ENCODE measurements at places on chromosomes 4 and X.
A peak's percentile ranks its signal among the peaks of the same experiment; 100 is the strongest.

GRCh38 chr4:157293673-157294072, 73.1 kb downstream of the GRIA2 start:
- H3K27me3 ChIP-seq = no peaks in the 10 kb centered on the region
- H3K4me3 ChIP-seq = no peak overlapping the region
- no peaks in the 10 kb centered on the region for H3K4me1 ChIP-seq

GRCh38 chrX:150623583-150623982, 55.2 kb downstream of the MTM1 start:
- H3K36me3 ChIP-seq = peaks cover 19% of the 10 kb centered on the region
- H3K4me1 ChIP-seq = no peaks in the 10 kb centered on the region
- no peak for DNase-seq
- H3K4me3 ChIP-seq = no peak overlapping the region

DNA sequence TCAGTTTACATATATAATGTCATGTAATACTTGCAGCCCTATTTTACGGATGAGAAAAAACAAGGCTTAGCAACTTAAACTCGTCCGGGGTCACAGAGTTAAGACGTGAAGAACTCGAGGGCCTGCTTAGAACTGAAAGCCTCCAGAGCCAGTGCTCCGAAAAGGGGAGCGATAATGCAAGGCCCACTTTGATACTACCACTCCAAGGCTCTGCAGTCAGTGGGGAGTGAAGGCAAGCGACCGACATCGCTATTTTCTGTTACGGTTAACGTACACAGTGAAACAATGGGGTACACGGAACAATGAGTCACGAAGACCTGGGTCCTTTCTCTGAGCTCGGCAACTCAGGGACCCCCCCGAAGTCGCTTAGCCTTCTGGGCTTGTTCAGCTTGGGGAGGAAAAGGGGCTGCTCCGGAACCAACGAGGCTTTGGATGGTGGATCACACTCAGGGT, 965 bp downstream of the PPA2 start:
- DNase-seq = no peak
- no peaks in the 10 kb centered on the region for H3K36me3 ChIP-seq
- H3K27me3 ChIP-seq = no peaks in the 10 kb centered on the region
- H3K4me1 ChIP-seq = peaks cover 39% of the 10 kb centered on the region

DNA sequence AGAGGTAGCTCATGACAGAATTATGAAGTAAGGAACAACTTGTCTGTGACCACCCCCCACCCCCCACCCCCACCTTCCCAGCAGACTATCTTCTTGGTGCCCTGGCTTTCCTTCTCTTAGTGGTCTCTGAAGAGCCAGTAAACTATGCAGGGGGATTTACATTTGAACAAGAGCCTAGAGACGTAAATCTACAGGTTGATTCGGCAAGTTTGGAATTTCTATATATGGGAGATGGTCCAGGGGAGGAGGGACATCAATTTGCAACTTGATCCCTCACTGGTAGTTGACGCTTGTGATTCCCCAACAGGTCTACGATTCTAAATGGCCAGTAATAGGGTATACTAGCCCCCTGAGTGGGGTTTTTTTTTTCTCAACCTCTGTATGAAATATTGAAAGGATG, 36.7 kb downstream of the IL13RA1 start:
- no peak for DNase-seq
- H3K27ac ChIP-seq = no peak overlapping the region
- H3K36me3 ChIP-seq = no peaks in the 10 kb centered on the region

- H3K4me1 ChIP-seq = peaks cover 43% of the 10 kb centered on the region
- DNase-seq = no peak
- H3K36me3 ChIP-seq = peaks cover under 1% of the 10 kb centered on the region
- no peaks in the 10 kb centered on the region for H3K27me3 ChIP-seq
- peak overlapping the region; percentile 60 for H3K4me3 ChIP-seq
Observed at GRCh38 chr4:82901183-82901718, 716 bp downstream of the THAP9 start.

GRCh38 chr4:182318256-182318655, 75.1 kb downstream of the TENM3 start:
- DNase-seq = no peak
- H3K27ac ChIP-seq = no peak overlapping the region
- H3K4me1 ChIP-seq = no peaks in the 10 kb centered on the region
- no peaks in the 10 kb centered on the region for H3K36me3 ChIP-seq
- no peaks in the 10 kb centered on the region for H3K27me3 ChIP-seq

DNA sequence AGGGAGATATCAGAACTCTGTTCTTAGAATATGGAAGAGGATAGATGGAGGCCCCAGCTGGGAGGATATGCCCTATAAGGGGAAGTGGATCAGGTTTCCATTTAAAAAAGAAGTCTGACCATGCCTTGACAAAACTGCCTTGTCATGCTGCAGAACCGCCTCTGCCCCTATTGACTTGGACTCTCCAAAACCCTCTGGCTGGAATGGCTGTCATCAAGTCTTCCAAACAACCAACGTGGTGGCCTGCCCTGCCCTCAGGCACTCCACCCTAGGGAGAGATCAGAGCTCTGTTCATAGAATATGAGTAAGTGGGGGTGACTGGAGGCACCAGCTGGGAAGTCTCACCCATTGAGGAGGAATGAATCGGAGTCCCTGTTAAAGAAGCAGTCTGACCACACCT, 114.9 kb downstream of the VSIG4 start:
- DNase-seq = no peak
- no peaks in the 10 kb centered on the region for H3K36me3 ChIP-seq
- H3K4me1 ChIP-seq = no peaks in the 10 kb centered on the region
- H3K27me3 ChIP-seq = no peaks in the 10 kb centered on the region
- H3K27ac ChIP-seq = no peak overlapping the region

DNA sequence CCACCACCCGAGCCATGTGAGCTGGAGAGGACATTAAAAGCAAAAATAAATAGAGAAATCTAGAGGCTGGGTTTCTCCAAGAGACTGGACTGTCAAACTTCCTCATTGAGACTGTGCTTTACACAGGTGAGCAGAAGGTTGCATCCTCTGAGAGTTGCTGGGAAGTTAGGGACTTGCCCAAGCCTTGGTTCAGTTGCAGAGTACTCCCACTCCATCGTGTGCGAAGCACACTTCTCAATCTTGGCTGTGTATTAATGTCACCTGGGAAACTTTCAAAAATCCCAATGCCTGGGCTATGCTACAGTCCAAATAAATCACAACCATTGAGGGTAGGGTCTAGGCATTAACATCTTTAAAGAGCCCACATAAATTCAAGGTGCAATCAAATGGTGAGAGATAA, 89.2 kb downstream of the ZNF330 start:
- DNase-seq = no peak
- no peaks in the 10 kb centered on the region for H3K27me3 ChIP-seq
- H3K4me3 ChIP-seq = no peak overlapping the region
- H3K4me1 ChIP-seq = no peaks in the 10 kb centered on the region

- no peak overlapping the region for H3K27ac ChIP-seq
- H3K4me1 ChIP-seq = peaks cover 4% of the 10 kb centered on the region
- no peak overlapping the region for H3K4me3 ChIP-seq
- DNase-seq = no peak
- H3K36me3 ChIP-seq = no peaks in the 10 kb centered on the region
Observed at GRCh38 chrX:119696251-119696890, 3.4 kb upstream of the SEPTIN6 start.

- no peaks in the 10 kb centered on the region for H3K4me1 ChIP-seq
- no peak overlapping the region for H3K27ac ChIP-seq
- H3K4me3 ChIP-seq = no peak overlapping the region
- peaks cover 2% of the 10 kb centered on the region for H3K27me3 ChIP-seq
Observed at GRCh38 chr4:108385076-108385475, 216.3 kb upstream of the LEF1 start.

GRCh38 chrX:6917666-6918065, 229.8 kb upstream of the STS start:
- DNase-seq = no peak
- H3K36me3 ChIP-seq = no peaks in the 10 kb centered on the region
- no peak overlapping the region for H3K4me3 ChIP-seq
- H3K4me1 ChIP-seq = no peaks in the 10 kb centered on the region
- H3K27ac ChIP-seq = no peak overlapping the region

GRCh38 chr4:56622176-56622575, 58.9 kb downstream of the HOPX start:
- DNase-seq = no peak
- H3K27me3 ChIP-seq = no peaks in the 10 kb centered on the region
- peaks cover 16% of the 10 kb centered on the region for H3K4me1 ChIP-seq
- H3K27ac ChIP-seq = peak overlapping the region; percentile 82
- H3K36me3 ChIP-seq = no peaks in the 10 kb centered on the region

DNA sequence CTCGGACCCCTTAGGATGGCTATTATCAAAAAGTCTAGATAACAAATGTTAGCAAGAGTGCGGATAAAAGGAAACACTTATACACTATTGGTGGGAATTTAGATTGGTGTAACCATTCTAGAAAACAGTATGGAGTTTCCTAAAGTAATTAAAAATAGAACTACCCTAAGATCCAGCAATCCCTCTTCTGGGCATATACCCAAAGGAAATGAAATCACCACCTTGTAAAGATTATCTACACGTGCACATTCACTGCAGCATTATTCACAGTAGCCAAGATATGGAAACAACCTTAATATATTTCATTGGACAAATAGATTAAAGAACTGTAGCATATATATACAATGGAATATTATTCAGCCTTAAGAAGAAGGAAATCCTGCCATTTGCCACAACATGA, 462.4 kb downstream of the IQCM start:
- H3K4me1 ChIP-seq = no peaks in the 10 kb centered on the region
- H3K4me3 ChIP-seq = no peak overlapping the region
- H3K36me3 ChIP-seq = no peaks in the 10 kb centered on the region
- no peak for DNase-seq

DNA sequence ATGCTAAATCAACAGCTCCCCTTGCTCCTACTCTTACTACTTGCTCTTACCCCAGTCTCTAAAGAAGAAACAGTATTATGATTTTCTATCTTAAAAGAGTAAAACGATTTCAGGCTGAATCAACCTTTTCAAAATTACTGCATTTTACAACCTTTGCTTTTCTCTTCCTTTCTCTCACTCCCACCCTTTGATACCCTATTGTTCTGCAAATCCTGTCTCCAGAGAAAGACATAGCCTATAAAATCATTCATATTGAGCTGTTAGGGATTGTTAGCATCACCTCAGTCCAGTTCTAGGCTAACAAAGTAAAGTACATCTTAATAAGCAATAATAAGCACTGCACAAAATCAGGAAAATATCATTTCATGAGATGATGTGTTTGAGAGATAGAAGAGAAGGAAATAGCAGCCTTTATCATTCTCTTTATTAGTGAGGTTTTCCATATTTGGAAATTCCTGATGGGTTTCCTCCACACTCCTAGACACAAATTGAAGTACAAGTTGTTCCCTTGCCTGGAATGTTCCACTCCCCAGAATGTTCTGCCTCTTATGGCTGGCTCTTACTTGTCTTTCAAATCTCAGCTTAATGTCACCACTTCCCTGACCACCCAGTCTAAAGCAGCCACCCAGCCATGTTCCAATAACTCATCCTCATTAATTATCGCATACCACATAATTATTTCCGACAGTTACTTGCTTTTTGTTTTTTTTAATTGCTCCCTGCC, 219.7 kb downstream of the PALLD start:
- H3K4me3 ChIP-seq = no peak overlapping the region
- H3K4me1 ChIP-seq = peaks cover 27% of the 10 kb centered on the region
- DNase-seq = no peak
- H3K36me3 ChIP-seq = no peaks in the 10 kb centered on the region
- no peaks in the 10 kb centered on the region for H3K27me3 ChIP-seq

- H3K27ac ChIP-seq = no peak overlapping the region
- H3K36me3 ChIP-seq = no peaks in the 10 kb centered on the region
- H3K4me1 ChIP-seq = peaks cover 3% of the 10 kb centered on the region
- DNase-seq = no peak
Observed at GRCh38 chrX:23802431-23802830, 19.5 kb downstream of the SAT1 start.

DNA sequence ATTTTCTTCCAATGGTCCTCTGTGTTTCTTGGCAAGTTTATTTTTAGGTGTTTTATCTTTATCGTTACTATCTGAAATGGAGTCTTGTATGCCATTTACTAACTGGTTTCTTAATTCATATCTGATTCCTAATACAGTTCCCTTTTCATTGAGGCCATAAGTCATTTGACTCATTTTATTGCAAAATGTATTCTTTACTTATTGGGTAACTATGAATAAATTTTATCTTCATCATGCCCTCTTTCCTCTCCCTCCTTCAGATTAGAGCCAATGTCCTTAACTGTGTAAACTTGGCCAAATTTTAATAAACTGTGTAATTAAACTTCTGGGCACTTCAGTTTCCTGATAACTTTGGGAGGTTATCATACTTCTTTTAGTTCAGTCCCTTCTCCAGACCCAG, 19.3 kb upstream of the MSMO1 start:
- DNase-seq = no peak
- peaks cover 10% of the 10 kb centered on the region for H3K36me3 ChIP-seq

GRCh38 chrX:38494239-38494823, 67.0 kb upstream of the TSPAN7 start:
- H3K27ac ChIP-seq = no peak overlapping the region
- H3K4me3 ChIP-seq = no peak overlapping the region
- H3K27me3 ChIP-seq = no peaks in the 10 kb centered on the region
- no peaks in the 10 kb centered on the region for H3K4me1 ChIP-seq
- H3K36me3 ChIP-seq = no peaks in the 10 kb centered on the region
- DNase-seq = no peak

- no peak for DNase-seq
- no peak overlapping the region for H3K4me3 ChIP-seq
- H3K27ac ChIP-seq = no peak overlapping the region
- H3K36me3 ChIP-seq = no peaks in the 10 kb centered on the region
Observed at GRCh38 chr4:145818011-145818410, 120.6 kb downstream of the ZNF827 start.

- H3K36me3 ChIP-seq = no peaks in the 10 kb centered on the region
- H3K4me3 ChIP-seq = peak overlapping the region; percentile 80
- H3K27ac ChIP-seq = peak overlapping the region; percentile 98
- H3K4me1 ChIP-seq = peaks cover 7% of the 10 kb centered on the region
Observed at GRCh38 chrX:123959281-123960063, 2.0 kb upstream of the STAG2 start.

GRCh38 chrX:7263330-7263729, 115.4 kb upstream of the PUDP start:
- no peaks in the 10 kb centered on the region for H3K27me3 ChIP-seq
- H3K4me3 ChIP-seq = no peak overlapping the region
- no peaks in the 10 kb centered on the region for H3K4me1 ChIP-seq
- no peaks in the 10 kb centered on the region for H3K36me3 ChIP-seq

DNA sequence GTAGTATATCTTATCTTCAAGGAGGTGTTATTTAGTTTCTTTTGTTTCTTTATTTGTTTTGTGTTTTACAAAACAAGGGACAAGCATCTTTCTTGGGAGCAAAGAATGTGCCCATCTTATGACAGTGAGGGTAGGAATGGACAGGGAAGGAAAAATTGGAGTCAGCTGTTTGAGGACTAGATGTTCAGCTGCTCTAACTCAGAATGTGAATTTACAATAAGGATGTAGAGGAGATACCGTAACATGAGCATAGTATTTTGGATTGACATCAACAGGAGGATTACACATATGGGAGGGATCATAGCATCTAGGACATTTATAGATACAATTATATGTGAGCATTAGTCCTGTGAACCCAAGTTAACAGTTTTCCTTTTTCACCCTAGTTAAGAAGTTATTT, 89.0 kb upstream of the GK2 start:
- H3K4me1 ChIP-seq = no peaks in the 10 kb centered on the region
- no peak overlapping the region for H3K4me3 ChIP-seq
- no peak for DNase-seq
- H3K36me3 ChIP-seq = no peaks in the 10 kb centered on the region
- H3K27me3 ChIP-seq = no peaks in the 10 kb centered on the region

- H3K27ac ChIP-seq = peak overlapping the region; percentile 63
- no peak for DNase-seq
- H3K4me1 ChIP-seq = peaks cover 6% of the 10 kb centered on the region
- no peaks in the 10 kb centered on the region for H3K27me3 ChIP-seq
- H3K36me3 ChIP-seq = no peaks in the 10 kb centered on the region
- H3K4me3 ChIP-seq = no peak overlapping the region
Observed at GRCh38 chr4:168766604-168767316, 243.3 kb downstream of the CBR4 start.

Data from suprapubic skin (tissue), 4 donors.